ENCODE measurements at places on chromosomes 6 and 20. TPM values are rescaled to one million over a fixed set of nuclear protein-coding genes. Genes with fewer than 3 reads are reported as not detected.

CYP24A1 gene
- 91.3 TPM for total RNA-seq

MCCD1 gene
- not detected for total RNA-seq

KIF6 gene
- total RNA-seq: 0.17 TPM

SLC17A2 gene
- total RNA-seq: not detected

CAGE1 gene
- not detected for total RNA-seq

SLC22A7 gene
- total RNA-seq: not detected

ZC2HC1B gene
- not detected for total RNA-seq

HNF4A gene
- total RNA-seq: 18.8 TPM

RARS2 gene
- total RNA-seq: 21.7 TPM

TFAP2A gene
- 9.3 TPM for total RNA-seq

BPI gene
- not detected for total RNA-seq

SLC25A27 gene
- total RNA-seq: 0.32 TPM

MICB gene
- 6.5 TPM for total RNA-seq

CDKAL1 gene
- 3.1 TPM for total RNA-seq

PRDM13 gene
- total RNA-seq: 0.83 TPM

Measured in A549 treated with Hydrocortisone at 1 μM for 4 hours (cell line).